Smooth muscle cell of bladder (primary cell): ENCODE measurements at places on chromosomes 4 and X. TPM values are rescaled to one million over a fixed set of nuclear protein-coding genes. Genes with fewer than 3 reads are reported as not detected.

Gene CLRN2
- not detected in 2 replicates for total RNA-seq

Gene SOD3
- 12.2 and 19.9 TPM in 2 replicates for total RNA-seq

Gene BTK
- total RNA-seq = not detected in 2 replicates

Gene NAA11
- total RNA-seq = not detected in 2 replicates

Gene ARSJ
- 21.3 and 22.9 TPM in 2 replicates for total RNA-seq

Gene CEP135
- total RNA-seq = 3.4 and 5.3 TPM in 2 replicates

Gene BEX2
- 0.83 and 1.3 TPM in 2 replicates for total RNA-seq

Gene PPEF2
- not detected in 2 replicates for total RNA-seq

Gene CXCR3
- total RNA-seq = not detected in 2 replicates

Gene PPP2R2C
- total RNA-seq = not detected in 2 replicates

Gene MAGEE2
- total RNA-seq = not detected in 2 replicates

Gene REST
- 19.2 and 19.7 TPM in 2 replicates for total RNA-seq

Gene CSAG1
- not detected in 2 replicates for total RNA-seq

Gene EDA2R
- total RNA-seq = 11.7 and 13.6 TPM in 2 replicates

Gene RNF150
- total RNA-seq = 0.28 and 1.1 TPM in 2 replicates

Gene CT45A1
- total RNA-seq = not detected in 2 replicates

Gene DGKQ
- 12.4 and 14.2 TPM in 2 replicates for total RNA-seq

Gene KIAA1210
- not detected in 2 replicates for total RNA-seq
